ENCODE measurements at places on chromosomes 3 and 15.
A peak's percentile ranks its signal among the peaks of the same experiment; 100 is the strongest.

GRCh38 chr3:172586436-172586835 lies 63.2 kb upstream of the TNFSF10 start:
- DNase-seq: no peak

- DNase-seq: peak; percentile 84
Observed at GRCh38 chr15:80780416-80781221, 1.4 kb downstream of the CEMIP start.

DNA sequence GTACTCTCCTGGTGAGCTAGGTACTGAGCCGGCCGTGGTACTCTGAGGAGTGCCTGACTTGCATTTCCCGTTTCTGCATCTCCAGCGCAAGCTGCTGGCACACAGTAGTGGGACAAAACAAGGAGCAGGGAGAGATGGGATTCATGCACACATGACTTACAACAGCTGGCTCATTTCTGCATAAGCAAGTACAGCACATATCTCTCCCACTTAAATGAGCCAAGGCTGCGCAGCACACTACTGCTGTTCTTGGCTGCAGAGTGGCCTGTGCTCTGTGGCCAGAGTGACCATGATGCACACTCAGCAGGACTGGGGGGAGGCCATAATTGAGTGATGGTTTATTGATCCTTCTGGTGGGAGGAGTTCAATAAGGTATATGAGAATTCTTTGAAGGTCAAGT lies 59.2 kb upstream of the ABHD17C start:
- DNase-seq: no peak

DNA sequence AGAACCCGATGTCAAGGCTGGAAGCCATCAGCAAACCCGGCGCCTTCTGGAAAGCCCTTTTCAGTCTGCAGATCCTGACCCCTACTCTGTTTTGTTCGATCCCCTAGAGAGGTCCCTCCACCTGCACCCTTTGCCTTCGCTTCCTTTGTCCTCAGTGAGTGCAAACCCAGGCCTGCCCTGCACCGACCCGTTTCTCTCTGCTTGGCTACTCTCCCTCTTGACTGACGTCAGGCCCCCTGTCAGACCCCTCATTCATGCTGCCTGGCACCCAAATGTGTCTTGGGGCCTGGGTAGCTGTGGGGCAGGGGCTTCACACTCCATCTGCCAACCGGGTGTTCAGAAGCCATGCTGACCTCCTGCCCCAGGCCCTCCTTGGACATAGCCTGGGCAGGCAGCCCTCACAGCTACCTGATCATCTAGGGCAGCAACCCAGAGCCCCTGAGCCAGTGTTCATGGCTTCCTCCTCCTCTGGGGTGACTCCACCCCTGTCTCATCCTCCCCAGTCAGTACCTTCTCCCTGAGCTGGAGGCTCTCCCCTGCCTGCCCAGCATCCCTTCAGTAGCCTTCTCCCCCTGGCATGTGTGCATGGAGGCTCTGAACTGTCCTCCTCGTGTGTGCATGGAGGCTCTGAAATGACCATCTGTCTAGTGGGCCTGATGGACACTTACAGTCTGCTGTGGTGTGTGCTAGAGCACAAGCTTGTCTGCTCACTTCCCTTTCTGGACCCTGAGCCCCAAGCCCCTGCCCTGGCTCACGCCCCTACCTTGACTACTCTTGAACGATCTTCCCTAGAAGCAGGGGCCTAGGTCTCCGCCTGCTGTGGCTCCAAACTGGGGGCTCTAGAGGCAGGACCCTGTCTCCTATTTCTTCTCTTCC lies 69.4 kb downstream of the EXOG start:
- peak; percentile 14 for DNase-seq

- DNase-seq: no peak
Observed at GRCh38 chr15:58856086-58856485, 77.4 kb downstream of the SLTM start.

GRCh38 chr3:191795196-191795595 lies 334.2 kb downstream of the PYDC2 start:
- DNase-seq: no peak

DNA sequence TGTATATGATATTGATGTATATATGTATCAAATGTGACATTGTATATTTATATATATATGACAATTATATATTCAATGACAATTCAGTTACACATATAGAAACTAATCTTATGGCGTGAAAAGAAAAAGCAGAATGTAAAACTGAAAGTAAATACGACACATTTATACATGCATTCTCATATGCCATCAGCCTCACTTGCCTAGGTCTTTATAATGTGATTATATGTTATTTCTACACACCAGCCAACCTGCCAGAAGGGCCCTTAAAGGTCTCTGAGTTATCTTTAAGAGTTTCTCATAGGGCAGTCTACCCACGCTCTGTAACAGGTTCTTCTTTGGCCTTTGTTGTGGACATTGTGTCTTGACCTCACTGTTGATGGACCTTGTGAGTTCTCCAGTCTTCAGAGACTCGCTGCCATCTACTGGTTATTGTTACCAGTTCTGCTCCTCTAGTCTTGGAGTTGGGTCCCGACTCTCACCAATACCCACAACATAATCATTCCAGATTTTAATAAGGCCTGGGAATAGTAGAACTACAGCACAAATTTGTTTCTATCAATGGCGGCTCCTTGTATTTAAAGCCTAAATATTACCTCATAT lies 371.5 kb upstream of the GOLIM4 start:
- peak; percentile 34 for DNase-seq

DNA sequence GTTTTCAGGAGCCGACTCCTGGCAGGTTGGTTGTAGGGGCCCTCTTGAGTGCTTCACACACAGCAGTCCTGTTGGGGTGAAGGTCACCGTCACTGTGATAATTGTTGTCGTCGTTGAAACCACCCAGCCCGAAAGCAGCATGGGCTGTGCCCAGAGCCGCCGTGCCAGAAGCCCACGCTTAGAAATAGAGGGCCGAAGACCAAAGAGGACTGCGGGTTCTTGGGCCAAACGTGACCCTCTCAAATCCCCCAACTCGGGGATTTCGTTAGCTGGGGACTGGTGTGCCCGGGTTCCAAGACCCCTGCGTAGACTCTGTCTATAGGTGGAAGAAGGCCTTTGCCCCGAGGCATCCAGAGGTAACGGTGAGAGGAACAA lies 7.5 kb upstream of the ADAMTS17 start:
- no peak for DNase-seq
